ENCODE measurements at places on chromosomes 2 and 18. TPM values are rescaled to one million over a fixed set of nuclear protein-coding genes. Genes with fewer than 3 reads are reported as not detected.

The TTR gene
- total RNA-seq, result not detected

DNA sequence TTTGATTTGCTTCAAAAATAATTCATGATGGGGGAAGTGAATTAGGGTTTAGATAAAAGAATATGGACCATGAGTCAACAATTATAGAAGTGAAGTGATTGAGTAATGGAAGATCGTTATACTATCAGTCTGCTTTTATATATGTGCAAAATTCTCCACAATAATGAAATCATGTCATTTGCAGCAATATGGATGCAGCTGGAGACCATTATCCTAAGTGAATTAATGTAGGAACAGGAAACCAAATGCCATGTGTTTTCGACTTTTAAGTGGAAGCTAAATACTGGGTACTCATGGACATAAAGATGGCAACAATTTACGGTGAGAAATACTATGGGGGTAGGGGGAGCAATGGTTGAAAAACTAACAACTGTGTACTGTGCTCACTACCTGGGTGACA is 144.7 kb upstream of the SRD5A2 start:
- no peak for DNase-seq

DNA sequence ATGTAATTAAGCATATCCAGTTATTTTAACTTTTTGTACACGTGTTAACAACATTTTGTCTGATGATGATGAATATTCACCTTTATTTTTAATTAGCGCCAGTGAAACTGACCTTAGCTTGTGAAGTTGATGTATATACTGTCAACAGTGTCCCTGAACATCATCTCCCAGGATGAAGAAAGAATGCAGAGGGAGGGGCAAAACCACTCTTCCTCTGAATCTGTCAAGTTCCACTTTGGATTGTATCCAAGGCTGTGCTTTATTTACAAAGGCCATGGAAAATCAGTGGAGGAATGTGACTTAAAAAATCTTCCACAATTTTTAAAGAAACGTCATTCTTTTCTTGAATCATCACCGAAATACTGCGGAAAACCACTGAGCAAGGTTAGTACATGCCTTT is 4.5 kb upstream of the RMDN2 start:
- DNase-seq, result no peak

DNA sequence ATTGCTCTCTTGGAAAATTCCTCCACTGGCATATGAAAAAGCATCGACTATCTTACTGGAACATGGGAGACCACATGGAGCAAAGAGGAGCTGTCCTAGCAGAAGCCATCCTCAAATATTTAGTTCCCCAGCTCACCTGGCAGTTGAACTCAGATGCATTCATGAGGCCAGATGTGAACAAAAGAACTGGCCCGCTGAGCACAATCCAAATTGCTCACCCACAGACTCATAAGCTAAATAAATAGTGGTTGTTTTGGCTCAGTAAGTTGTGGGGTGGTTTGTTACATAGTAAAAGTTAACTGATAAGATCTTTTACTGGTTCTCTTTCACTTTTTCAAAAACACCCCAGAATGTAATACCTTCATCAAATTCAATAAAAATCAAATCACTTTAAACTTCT is 108.6 kb upstream of the CWC22 start:
- no peak for DNase-seq

DNA sequence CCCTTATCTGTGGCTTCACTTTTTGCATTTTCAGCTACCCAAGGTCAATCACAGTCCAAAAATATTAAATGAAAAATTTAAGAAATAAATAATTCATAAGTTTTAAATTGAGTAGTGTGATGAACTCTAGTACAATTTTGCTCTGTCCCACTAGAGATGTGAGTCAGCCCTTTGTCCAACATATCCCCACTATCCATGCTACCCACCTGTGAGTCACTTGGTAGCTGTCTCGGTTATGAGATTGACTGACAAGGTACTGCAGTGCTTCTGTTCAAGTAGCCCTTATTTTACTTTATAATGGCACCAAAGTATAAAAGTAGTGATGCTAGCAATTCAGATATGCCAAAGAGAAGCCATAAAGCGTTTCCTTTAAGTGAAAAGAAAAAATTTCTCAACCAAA is 28.8 kb downstream of the ADCY3 start:
- DNase-seq, result no peak

GRCh38 chr2:236847023-236847422 is 238.7 kb upstream of the COPS8 start:
- no peak for DNase-seq
